Pulmonary artery endothelial cell (primary cell): ENCODE measurements at places on chromosomes 11 and 22. TPM values are rescaled to one million over a fixed set of nuclear protein-coding genes. Genes with fewer than 3 reads are reported as not detected.

DNA sequence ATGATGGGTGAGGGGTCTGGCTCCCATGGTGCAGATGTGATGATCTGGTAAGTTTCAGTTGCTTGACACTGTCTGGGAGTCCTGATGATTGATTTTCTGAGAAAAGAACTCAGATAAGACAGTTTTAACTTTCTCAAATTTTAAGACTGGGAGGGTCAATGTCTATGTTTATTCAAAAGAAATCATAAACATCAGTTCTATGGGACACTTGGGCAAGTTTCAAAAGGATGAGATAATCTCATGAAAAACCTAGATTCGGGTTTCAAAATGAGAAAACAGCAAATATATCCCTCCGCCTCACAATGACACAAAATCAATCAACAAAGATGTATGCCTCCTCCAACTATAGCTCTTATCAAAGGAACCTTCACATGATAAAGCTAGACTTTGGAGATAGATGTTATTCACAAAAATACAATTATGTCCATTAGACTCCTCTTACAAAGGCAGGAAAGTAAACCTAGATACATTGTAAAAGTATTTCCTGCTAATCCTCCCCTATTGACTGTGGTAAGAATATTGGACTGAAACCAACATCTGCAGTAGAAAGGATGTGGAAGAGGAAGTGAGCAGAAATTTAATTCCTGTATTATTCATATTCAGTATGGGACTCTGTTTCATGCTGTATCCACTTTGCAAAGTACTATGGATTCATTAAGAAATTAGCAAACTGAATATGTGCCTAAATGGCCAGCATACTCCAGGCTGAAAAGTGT, 21.6 kb downstream of the SVIP start:
- peak; percentile 71 for DNase-seq

The ZNF214 gene
- 2.0 and 4.1 TPM in 2 replicates for total RNA-seq

DNA sequence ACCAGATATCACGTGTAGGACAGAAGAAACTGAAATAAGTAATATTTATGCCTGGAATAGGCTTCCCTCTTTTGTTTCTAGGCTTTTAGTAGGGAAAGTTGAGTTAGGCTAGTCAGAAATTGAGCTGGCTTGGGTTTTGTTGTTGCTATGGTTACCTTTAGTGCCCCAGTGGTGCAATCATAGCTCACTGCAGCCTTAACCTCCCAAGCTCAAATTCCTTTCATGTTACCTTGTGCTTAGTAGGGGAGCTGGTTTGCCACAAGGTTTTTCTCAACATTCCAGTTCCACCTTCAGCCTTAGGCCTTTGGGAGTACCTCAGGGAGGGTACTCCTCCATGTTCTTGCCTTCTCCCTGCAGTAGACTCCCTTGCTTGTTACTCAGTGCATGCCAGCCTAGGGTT, 69.1 kb upstream of the SUSD2 start:
- DNase-seq = no peak

The ZNRF3 gene
- 3.3 and 3.8 TPM in 2 replicates for total RNA-seq

- no peak for DNase-seq
Measured at GRCh38 chr11:3810951-3811350, 2.6 kb downstream of the PGAP2 start.

The MOV10L1 gene
- 25.0 and 26.0 TPM in 2 replicates for total RNA-seq

- DNase-seq = no peak
Measured at GRCh38 chr11:61777234-61778090, 14.9 kb downstream of the TMEM258 start.

DNA sequence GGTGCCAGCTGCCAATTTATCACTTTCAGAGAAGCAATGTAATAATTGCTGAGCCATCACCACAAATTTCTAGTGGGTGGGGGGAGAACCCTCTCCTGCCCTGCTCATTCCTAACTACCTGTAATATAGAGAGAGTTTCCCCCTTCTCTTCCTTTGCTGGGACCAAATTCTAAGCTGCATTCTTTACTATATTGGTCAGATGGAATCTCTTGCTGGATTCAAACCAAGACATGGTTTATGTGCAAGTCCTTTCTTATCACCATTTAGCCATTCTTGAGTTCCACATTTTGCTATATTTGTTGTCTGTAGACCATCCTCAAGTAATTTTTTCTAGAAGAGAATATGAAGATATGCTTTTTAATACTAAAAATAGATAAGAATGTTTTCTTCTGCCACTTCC, 452.1 kb downstream of the MN1 start:
- DNase-seq = no peak

DNA sequence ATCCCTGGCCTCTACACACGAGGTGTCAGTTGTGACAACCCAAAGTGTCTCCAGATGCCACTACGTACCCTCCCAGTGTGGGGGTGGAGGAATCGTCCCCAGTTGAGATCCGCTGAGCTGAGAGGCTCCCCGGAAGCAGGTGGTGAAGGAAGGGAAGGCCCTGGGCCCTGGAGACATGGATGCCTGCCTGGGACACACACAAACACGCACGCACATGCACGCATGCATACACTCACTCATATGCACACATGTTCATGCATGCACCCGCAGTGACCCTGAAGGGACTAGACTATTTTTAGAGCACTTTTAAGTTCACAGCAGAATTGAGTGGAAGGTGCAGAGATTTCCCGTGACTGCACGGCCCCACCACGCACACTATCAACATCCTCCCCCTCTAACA, 50.9 kb downstream of the PARVB start:
- no peak for DNase-seq

- DNase-seq = no peak
Measured at GRCh38 chr22:47195156-47195483, 432.7 kb downstream of the TBC1D22A start.

The C22orf42 gene
- not detected in 2 replicates for total RNA-seq

The TSPAN32 gene
- total RNA-seq = not detected in 2 replicates

The OR10A2 gene
- total RNA-seq = not detected in 2 replicates

The MMP12 gene
- total RNA-seq = not detected in 2 replicates

DNA sequence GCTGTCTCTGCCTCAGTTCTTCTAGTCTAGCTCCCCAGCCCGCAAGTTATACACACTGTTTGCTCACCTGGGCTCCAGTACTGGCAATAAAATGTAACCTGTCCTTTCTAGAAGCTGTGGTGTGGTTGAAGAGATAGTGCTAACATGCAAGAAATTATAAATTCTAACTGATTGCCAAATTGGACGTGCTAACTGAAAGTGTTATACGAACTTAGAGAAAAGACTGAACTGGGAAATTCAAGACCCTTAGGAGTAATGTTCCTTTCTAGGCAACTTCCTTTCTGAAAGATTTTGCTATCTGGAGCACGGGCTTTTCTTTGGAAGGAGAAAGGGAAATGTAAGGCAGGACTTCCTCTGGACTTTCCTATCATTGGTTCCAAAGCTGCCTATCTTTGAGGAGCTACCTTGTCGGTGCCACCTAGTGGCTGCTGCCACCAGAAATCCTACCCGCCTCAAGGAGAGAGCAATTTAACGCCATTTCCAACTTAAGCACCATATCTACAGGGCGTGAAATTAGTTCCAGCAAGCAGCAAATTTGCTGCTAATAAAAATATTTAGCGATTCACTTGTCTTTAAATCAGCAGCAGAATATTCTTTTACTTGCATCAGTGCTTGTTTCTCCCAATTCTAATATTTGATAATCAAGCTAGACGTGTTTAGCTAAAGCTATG, 12.7 kb upstream of the TMEM218 start:
- DNase-seq = peak; percentile 39

The MMP13 gene
- not detected in 2 replicates for total RNA-seq

GRCh38 chr22:29039148-29039547, 22.5 kb downstream of the C22orf31 start:
- no peak for DNase-seq

- no peak for DNase-seq
Measured at GRCh38 chr11:34432822-34433221, 5.9 kb upstream of the CAT start.

- DNase-seq = no peak
Measured at GRCh38 chr11:65525546-65526480, 930 bp downstream of the SCYL1 start.

DNA sequence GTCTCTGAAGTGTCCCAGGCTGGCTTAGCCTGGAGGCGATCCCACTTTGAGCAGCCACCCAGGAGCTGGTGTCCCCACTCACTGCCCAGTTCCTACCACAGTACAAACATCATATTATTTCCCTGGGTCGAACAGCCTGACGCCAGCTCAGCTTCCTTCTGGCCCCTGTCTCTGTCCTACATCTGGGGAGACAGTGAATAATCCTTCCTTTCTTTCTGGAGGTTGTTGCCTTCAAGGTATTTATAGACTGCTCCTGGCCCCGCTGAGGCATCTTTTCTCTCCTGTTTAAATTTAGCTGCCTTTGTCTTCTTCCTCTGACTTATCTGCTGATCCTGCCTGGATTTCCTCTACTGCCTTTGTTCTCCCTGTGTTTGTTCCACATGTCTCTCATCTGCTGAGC, 56.8 kb upstream of the LRRC55 start:
- DNase-seq = no peak

The ANO9 gene
- total RNA-seq = 0.07 TPM in 1 of 2 replicates, not detected in the other

- DNase-seq = no peak
Measured at GRCh38 chr11:2725368-2726300, 25.8 kb upstream of the KCNQ1OT1 start.

DNA sequence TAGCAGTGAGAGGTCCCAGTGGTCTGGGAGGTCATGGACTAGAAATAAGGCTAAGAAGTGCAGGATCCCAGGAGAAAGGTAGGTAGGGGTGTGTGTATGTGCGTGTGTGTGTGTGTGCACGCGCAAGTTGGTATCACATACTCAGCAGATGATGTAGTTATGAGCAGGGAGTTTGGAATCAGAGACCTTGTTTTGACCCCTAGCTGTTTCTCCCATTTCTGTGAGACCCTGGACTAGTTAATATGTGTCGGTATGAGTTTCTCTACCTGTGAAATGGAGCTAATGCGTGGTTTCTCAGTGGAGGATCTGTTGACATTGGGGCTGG, 1.3 kb downstream of the SERPING1 start:
- no peak for DNase-seq

The C11orf97 gene
- not detected in 2 replicates for total RNA-seq

The PARVB gene
- total RNA-seq = 128 and 140 TPM in 2 replicates

- DNase-seq = no peak
Measured at GRCh38 chr22:39317775-39318506, 1.5 kb downstream of the RPL3 start.

GRCh38 chr11:66979336-66979980, 4.4 kb downstream of the C11orf86 start:
- no peak for DNase-seq

GRCh38 chr11:125322289-125322688, 157.7 kb downstream of the PKNOX2 start:
- no peak for DNase-seq

GRCh38 chr11:86497310-86497709, 122.6 kb downstream of the CCDC81 start:
- DNase-seq = no peak

The GNAZ gene
- 1.1 and 2.8 TPM in 2 replicates for total RNA-seq

The GPHA2 gene
- total RNA-seq = not detected in 2 replicates

DNA sequence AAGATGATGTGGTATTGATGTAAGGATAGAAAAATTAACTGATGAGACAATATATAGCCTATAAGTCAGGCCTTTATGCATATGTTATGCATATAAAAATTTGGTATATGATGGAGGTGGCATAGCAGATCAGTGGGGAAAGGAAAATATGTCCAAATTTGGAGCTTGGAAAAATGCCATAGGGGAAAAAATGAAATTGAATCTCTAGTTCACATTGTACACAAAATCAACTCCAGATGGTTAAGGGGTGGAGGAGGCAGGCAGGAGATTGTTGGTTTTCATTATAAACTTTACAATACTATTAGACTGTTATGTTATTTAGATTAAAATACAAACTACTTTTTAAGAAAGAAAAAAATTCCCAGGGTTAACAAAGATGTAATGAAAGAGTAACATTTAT, 15.1 kb upstream of the CD3E start:
- DNase-seq = no peak

- DNase-seq = no peak
Measured at GRCh38 chr11:30816959-30817880, 231.1 kb upstream of the MPPED2 start.

The MRGPRX4 gene
- total RNA-seq = not detected in 2 replicates

GRCh38 chr11:47433157-47433556, 6.9 kb upstream of the PSMC3 start:
- DNase-seq = no peak

The FOLR1 gene
- not detected in 2 replicates for total RNA-seq

- no peak for DNase-seq
Measured at GRCh38 chr22:38318792-38319773, 1.9 kb upstream of the CSNK1E start.

The SLC29A2 gene
- total RNA-seq = 0.33 and 0.85 TPM in 2 replicates

GRCh38 chr11:95108159-95108611, 18.5 kb downstream of the ENDOD1 start:
- DNase-seq = peak; percentile 77

The MYBPC3 gene
- not detected in 2 replicates for total RNA-seq

The BLID gene
- total RNA-seq = 2.6 and 3.2 TPM in 2 replicates

DNA sequence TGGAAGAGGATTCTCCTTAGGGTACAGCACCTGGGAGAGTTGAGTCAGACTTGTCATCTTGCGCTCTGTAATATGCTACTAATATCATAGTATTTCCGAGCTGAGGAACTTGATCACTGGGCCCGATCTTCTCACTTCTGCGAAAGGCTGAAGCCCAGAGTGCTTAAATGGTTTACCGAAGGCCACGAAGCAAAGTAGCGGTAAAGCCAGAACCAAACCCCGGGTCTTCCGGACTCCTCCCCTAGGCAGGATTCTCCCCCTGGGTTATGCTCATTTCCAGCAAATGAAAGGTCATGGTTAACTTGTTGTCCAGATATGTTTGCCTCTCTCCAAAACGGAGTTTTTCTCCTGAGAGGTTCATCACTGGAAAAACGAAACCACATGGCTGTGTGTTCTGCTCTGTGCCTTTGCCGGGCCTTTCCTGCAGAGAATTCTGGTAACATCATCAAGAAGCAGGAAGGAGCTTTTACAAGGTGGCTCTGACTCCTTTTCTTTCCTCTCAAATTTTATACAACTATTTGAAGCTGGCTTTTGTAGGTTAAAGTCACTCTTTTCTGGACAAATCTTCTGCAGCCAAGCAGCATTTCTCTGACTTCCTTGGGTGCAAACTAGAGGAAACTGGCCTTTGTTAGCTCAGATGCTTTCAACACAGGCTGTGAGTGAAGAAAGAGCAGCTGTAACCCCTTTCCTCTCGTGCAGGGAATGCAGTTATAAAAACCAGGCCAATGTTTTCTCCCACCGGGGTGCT, 35.5 kb downstream of the UBASH3B start:
- no peak for DNase-seq

The CPT1B gene
- total RNA-seq = 0.92 and 2.7 TPM in 2 replicates

DNA sequence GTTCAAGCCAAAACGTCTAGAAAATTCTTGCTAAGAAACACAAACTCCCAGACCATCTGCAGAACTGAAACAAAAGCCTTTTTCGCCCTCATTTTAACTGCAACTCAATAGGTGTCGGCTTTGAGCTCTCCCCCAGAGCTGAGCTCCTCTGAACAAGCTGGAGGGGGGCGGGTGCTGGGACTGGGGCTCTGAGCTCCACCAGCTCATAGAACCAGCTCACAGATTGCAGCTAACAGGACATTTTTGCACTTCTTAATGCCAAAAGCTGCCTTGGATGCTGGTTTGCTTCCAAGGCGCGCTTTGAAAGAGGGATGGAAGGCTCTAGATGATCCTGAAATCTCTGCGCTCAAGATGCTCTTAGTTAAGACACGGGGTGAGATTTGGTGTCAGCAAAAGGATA, 6.0 kb upstream of the YWHAH start:
- DNase-seq = no peak
